ENCODE measurements at places on chromosomes 2 and 18.
A peak's percentile ranks its signal among the peaks of the same experiment; 100 is the strongest.

DNA sequence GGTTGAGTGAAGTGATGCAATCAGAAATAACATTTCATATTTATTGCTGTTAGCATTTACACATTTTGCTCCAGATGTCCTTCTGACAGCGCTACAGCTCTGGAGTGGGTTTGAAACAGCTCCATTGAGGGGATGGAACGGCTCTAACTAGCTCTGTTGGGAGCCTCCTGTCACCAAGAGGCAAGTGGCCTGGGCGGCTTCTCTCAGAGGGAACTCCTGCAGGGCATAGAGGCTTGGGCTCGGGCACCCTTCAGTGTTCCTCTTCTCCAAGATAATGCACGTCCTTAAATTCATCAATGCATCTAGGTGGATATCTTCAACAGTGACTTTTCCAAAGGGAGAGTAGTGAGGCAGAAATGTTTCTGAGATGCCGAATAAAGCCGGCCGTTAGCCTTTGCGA is 122.5 kb downstream of the CNTNAP5 start:
- no peak for DNase-seq

- no peak for DNase-seq
Measured at GRCh38 chr18:32520771-32521170, 50.1 kb upstream of the GAREM1 start.

DNA sequence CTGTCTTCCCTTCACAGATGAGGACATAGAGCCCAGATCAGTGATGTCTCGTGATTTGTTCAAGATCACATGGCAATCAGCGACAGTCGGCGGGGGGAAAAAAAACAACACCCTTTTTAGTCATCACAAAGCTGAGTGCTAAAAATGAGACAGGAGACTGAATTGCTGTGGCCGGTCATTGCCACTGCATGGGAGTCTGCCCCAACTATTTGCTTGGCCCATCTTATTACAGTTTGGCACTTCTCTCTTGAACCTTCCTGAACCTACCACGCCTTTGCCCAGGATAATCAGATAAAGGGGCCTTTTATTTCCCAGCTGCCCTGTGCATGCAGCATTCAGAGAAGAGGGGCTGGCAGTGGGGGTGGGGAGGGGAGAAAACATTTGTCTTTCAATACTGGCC is 42.7 kb downstream of the SETBP1 start:
- no peak for DNase-seq

- no peak for DNase-seq
Measured at GRCh38 chr2:69032336-69032735, 19.4 kb downstream of the ANTXR1 start.

GRCh38 chr2:111685342-111685741 is 198.7 kb downstream of the ANAPC1 start:
- no peak for DNase-seq

- DNase-seq = no peak
Measured at GRCh38 chr2:168521053-168521741, 65.1 kb downstream of the CERS6 start.

DNA sequence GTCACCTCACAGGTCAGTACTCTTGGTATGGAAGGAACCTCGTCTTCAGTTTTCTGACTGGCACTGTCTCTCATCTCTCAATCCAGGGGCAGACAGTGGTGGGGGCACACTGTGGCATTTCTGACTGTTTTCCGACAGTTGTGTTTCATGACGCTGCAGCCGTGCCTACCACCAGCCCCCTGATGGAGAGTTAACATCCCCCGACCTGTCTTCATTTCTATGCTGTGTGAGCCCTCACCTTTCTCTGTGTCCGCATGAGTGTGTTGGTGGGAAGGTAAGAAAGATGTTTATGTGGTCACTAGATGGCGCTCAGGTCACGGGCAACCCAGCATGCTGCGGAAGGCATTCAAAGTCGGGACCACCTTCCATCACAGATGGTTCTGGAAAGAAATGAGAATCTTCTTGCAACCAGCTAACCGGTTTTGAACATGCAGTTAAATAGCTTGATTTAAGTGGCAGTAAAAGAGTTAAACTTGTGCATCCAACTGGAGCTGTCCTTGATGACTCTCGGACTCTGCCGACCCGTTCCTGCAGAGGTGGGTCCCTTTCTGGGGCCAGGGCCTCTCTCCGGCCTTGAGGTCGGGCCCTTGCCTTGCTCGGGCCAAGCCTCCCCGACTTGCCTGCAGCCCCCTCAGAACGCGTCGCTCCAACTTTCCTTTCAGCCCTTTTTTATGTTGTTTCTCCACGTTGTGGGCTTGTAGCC is 92.4 kb downstream of the DYSF start:
- peak; percentile 12 for DNase-seq

DNA sequence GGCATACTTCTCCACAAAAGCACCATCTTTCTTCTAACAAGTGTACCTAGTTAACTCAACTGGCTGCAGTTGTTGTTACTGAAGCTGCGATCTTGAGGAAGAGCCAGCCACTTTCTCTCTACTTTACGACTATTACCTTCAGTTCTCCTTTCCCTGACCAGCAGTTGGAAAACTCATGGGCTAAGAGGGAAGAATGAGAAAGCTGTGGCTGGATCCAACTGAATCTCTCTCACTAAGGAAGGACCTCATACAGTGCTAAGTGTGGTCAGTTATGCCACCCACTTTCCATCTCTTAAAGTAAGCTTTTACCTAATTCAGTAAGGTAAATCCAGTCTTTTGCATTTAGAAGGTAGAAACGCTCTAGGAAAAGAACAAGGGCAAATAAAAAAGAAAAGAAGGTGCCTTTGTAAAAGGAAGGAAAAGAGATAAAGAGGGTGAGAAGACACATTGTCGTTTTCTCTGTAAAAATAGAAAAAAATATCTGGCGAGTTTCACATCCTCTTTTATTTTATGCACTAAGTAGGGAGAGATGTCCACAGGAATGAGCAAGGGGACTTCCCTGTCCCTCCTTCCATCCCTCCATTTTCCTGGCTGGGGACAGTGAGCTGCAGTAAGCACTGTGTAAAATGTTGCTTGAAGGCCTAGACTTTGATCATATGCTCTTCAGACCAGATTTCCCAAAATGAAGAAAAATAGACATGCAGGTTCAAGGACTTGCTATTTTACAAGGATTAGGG is 73.4 kb downstream of the PLEKHM3 start:
- no peak for DNase-seq

DNA sequence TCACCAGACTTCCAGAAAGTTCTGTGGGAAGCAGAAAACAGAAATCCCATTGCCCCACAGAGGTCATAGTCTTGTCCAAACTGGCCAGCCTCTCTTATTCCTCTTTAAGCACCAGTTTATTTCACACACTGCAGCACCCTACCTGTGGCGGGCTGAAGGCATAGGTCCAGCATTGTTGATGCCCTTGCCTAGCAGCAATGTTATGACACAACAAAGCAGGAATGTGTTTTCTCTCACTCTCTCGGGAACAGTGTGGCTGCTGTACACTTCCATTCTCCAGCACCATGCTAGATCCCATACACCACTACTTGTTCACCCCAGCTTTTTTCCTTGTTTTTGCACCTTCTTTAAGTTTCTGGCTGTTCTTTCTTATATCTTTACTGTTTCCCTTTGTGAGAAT is 181.6 kb downstream of the DNAH6 start:
- no peak for DNase-seq

Data from effector memory CD8-positive, alpha-beta T cell (primary cell).